ENCODE measurements at places on chromosomes 7 and 10. TPM values are rescaled to one million over a fixed set of nuclear protein-coding genes. Genes with fewer than 3 reads are reported as not detected.

The CALML5 gene
- not detected for total RNA-seq

The CHAT gene
- total RNA-seq: not detected

The CAV2 gene
- 192 TPM for total RNA-seq

The EBF3 gene
- under 0.01 TPM for total RNA-seq

The CLRN3 gene
- total RNA-seq: not detected

The ASB10 gene
- not detected for total RNA-seq

The CPA4 gene
- total RNA-seq: 7.5 TPM

All from myometrial cell (primary cell).